Stimulated activated CD4-positive, alpha-beta T cell treated with anti-CD3 and anti-CD28 coated beads, Interleukin-4, amount 100 ng/mL, for 48 hours (primary cell): ENCODE measurements at places on chromosomes 11 and 22.
A peak's percentile ranks its signal among the peaks of the same experiment; 100 is the strongest.

DNA sequence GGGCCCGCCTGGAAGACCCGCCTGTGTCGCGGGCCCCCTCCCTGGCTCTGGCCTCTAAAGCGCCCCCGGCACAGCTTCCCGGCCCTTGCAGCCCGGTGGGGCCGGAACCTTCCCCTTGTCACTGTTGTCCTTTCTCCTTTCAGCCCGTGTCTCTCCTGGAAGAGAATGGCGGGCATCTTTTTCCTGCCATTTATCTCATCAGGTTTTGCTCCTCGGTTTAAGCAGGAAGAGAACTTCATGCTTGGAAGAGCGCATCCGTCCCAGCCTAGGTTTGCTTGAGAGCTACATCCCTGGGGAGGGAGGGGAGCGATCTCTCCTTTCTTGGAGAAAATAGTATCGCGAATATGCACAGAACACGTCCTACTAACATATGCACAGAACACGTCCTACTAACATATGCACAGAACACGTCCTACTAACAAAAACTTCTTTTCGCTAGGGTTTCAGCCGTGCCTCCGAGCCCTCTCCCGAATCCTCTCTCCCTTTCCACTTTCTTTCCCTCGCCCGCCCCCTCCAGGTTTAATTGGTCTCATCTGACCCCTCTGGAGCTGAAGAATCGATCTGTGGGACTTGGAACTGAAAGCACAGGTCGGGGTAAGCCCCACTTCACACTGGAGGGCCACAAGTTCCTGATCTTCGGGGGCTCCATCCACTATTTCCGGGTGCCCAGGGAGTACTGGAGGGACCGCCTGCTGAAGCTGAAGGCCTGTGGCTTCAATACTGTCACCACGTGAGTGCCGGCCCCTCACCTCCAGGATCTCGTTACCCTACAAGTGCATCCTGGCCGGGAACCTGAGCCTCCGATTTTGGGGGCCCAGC is 1.2 kb downstream of the GLB1L3 start:
- no peak for DNase-seq

DNA sequence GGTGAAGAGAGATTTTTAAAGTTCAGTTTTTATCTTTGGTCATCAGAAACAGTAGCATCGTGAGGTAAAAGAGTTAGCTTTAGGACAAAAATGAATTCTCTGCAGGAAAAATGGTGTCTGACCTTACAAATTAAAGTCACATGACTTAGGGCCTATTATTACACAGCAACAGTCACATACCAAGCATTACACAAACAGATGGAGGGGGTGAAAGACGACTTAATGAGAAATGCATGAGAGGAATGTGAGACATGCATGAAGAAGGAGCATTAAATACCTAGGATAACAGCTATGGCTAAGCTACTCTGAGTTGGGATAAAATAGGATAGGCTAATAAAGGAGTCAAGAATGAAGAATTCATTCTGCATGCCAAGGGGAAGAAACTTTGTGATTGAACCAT is 77.5 kb downstream of the BLID start:
- no peak for DNase-seq

DNA sequence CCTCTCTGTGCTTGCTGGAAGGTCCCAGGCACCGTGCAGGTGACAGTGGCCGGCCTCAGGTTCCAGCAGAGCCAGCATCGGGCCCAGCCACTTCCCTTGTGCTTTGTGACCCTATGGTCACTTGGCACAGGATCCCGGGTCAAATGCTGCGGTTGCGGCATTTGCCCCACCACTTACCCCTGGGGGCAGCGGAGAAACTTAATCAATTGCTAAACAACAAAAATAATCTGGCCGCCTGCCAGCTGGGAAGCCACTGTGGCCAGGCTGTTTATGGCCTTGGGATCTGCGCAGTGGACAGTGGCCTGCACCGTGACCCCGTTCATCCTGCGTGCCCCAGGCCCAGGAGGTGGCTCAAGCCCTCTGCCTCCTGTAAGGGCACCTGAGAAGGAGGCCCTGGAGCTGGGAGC is 65.0 kb downstream of the LRP5 start:
- DNase-seq: no peak

- DNase-seq: no peak
Measured at GRCh38 chr11:129427376-129427775, 51.7 kb downstream of the BARX2 start.

- no peak for DNase-seq
Measured at GRCh38 chr11:79486242-79486984, 45.6 kb upstream of the TENM4 start.

DNA sequence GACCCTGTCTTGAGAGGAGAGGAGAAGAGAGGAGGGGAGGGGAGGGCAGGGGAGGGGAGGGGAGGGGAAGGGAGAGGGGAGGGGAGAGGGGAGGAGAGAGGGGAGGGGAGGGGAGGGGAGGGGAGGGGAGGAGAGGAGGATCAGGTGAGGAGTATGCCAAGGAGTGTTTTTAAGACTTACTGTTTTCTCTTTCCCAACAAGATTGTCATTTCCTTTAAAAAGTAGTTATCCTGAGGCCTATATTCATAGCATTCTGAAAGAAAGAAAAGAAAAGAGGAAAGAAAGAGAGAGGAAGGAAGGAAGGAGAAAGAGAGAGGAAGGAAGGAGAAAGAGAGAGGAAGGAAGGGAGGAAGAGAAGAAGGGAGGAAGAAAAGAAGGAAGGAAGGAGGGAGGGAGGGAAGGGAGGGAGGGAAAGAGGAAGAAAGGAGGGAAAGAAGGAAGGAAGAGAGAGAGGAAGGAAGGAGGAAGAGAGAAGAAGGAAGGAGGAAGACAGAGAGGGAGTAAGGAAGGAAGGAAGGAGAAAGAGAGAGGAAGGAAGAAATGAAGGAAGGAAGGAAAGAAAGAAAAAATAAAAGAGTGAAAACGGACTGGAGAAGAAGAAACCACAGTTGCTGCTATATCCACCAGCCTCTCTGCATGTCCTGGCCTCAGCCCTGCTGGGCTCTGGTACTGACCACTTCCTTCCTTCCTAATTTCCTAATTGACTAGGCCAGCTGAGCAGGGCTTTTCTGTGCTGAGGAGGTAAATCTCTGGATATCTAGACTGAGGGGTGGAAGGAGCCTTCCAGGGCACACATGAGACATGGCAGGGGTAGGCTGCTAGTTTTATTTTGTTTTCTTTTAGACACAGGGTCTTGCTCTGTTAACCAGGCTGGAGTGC is 1.1 kb upstream of the SAA1 start:
- DNase-seq: no peak

DNA sequence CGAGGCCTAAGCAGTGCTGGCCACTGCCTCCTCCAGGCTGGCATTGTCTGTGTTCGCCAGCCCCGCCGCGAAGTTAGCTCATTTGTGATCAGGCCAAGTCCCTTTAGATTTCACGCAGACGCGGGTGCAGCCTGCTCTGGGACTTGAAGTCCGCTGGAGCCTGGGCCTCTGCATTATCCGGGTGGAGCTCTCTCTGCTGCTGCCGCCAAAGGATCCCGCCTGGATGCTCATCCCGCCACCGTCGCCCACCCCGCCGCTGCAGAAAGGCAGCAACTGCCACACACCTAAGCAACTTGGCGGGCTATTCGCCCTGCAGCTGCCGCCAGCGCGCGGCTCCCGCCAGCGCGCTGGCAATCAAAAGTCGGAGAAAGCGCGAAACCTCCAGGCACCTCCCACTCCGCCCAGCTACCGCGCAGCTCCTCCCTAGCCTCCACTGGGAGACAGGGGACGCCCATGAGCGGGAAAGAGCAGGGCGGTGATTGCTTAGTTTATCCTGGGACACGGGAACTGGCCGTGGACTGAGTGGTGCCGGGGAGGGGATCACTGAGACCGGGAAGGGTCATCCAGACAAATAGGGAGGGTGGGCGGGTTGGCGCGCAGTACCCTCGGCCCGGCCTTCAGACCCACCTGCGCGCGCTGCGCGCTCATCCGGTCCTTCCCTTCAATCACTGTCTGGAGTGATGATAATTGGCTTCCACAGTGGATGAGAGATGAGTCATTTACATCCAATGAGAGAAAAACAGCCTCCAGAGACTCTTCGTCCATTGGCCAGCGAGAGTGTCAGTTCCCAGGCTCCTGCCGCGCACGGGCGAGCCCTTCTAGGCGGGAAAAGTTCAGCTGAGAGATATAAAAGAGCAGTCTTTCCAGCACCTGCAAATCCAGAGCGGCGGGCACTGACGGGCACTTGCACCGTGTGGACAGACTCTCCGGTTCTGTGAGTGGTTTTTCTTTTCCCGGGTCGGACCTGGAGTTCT is at the start of gene FAM111B:
TSS of gene FAM111B (plus strand) at position 875 of the 974 bp plus-strand sequence. CDS start 2,389 bp downstream, outside the sequence.
- peak; percentile 51 for DNase-seq

- no peak for DNase-seq
Measured at GRCh38 chr11:132961453-132961852, 570.8 kb downstream of the OPCML start.

- no peak for DNase-seq
Measured at GRCh38 chr22:35971456-35972119, 57.0 kb downstream of the RBFOX2 start.

- no peak for DNase-seq
Measured at GRCh38 chr11:66494935-66495334, 14.7 kb downstream of the DPP3 start.

DNA sequence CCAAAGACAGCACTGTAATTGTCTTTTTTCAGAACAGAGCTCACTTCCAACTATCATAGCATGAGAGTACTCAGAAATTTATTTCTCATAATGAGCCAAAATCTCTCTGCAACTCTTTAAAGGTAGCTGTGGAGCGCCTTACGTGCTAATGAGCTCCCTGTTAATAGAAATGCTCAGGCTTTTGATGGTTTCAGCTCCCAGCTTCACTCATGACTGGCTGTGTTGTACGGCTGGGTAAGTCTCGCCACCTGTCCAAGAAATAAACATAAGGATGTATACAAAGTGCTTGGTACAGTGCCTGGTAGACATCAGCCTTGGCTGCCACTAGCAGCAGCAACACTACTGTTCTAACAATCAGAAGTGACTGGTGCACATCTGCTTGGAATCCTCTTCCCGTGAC is 109.4 kb downstream of the LDLRAD3 start:
- no peak for DNase-seq

GRCh38 chr11:68591719-68592118 is 92.6 kb upstream of the GAL start:
- no peak for DNase-seq

- no peak for DNase-seq
Measured at GRCh38 chr11:119081682-119082260, 2.9 kb upstream of the HMBS start.

GRCh38 chr22:33658775-33659174 is 261.5 kb downstream of the LARGE1 start:
- DNase-seq: no peak

- DNase-seq: no peak
Measured at GRCh38 chr11:12139144-12139881, 28.9 kb downstream of the MICAL2 start.

- no peak for DNase-seq
Measured at GRCh38 chr11:79078999-79079398, 361.8 kb downstream of the TENM4 start.

GRCh38 chr11:73233211-73233610 is 15.1 kb downstream of the P2RY2 start:
- DNase-seq: no peak

DNA sequence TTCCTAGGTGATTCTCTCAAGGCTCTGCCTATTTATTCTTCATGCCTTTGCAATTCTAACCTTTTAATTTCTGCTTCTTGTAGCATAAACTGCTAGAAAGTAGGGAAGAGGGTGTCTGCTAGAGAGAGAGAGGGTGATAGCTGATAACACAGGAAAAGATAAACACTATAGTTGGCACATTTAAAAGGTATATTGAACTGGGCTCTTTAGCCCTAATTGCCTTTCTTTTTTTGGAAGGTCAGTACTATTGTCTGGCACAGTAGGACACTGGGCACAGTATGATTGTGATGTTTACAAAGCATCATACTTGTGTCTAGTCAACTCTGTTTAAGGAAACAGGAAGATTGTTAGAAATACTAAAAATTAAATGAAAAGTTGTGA is 33.3 kb downstream of the TEAD1 start:
- DNase-seq: no peak

- DNase-seq: no peak
Measured at GRCh38 chr11:33509632-33510031, 191.0 kb downstream of the C11orf91 start.

- no peak for DNase-seq
Measured at GRCh38 chr11:33540946-33541915, 159.4 kb downstream of the C11orf91 start.

- no peak for DNase-seq
Measured at GRCh38 chr22:48309115-48309705, 1518.5 kb downstream of the BRD1 start.

DNA sequence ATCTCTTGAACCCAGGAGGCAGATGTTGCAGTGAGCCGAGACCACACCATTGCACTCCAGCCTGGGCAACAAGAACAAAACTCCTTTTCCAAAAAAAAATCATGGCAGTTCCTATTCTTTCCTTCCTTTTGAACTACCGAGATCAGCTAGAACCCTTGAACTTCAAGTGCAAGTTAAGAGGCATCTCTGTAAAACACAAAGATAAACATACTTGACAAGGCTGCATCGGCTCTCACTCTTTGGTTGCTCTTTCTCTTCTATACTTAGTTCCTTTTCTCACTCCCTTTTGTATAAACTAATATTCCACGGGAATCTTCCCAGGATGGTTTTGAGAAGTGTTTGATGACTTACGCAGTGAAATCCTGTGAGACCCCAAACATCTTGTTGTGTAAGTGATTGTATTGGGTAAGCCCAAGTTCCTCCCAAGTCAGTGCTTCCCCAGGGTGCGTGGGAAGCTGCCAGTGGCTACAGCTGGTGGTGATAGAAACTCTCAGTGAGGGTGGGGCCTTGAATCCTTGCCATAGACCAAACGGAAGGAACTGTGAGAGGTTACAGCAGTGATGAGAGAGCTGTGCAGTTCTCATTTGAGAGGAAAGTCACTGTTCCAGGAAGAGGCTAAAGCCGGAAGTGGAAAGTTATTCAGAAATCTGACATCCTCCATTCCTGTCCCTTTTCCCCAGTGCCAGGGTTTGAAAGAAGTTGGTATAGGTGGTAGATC is 24.1 kb upstream of the CDC42EP2 start:
- no peak for DNase-seq

- no peak for DNase-seq
Measured at GRCh38 chr11:120057595-120058581, 80.0 kb downstream of the TRIM29 start.

DNA sequence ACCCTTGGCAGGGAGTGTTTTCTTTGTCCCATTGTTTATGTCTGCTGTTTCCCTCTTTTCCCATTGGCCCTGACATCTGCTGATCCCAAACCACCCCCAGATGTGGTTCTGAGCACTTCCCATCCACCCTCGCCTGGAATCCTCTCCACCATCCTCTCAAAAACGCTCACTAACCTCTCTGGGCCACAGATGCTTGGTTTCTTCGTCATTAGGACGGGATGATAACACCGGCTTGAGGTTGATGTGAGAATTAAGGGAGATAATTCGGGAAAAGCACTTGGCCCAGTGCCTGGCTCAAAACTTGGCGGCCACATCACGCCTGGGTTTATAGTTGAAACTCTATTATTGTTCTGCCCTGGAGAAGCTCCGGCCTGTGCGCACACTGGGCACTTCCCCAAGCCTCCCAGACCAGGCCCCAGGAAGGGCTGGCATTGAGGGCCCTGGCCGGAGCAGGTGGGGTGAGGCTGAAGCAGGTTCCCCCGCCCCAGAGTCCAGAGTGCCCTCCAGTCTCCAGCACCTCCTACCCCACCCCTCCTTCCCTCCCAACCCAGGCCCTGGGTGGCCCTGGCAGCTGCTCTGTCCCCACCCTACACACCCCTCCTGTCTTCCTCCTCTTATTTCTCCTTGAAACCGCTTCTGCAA is 63.7 kb downstream of the CYTH4 start:
- no peak for DNase-seq
